Stimulated activated CD4-positive, alpha-beta T cell treated with anti-CD3 and anti-CD28 coated beads, Interleukin-15, amount 100 ng/mL, for 1 hour (primary cell): ENCODE measurements at places on chromosomes 7 and 10.

- DNase-seq: no peak
Measured at GRCh38 chr10:122188706-122189105, 82.4 kb upstream of the BTBD16 start.

GRCh38 chr7:145584401-145584800 is 532.2 kb upstream of the CNTNAP2 start:
- DNase-seq: no peak

GRCh38 chr7:66310620-66311019 is 105.5 kb downstream of the TPST1 start:
- DNase-seq: no peak

DNA sequence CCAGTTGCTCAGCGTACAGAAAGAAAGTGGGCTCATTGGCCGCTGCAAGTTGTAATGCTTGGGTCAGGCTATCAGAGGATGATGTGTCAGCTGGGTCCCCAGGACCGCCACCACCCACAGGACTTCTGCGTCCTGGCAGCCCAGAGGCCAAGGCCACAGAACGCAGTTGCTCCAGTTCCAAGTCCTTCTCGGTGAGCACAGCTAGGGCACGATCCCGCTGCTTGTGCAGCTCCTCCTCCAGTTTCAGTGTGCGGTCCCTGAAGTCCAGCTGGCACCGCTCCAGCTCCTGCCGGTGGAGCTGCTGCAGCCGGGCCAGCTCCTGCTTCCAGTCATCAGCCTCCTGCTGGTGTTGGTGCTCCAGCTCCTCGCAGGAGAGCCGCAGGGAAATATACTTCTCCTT is 3.0 kb downstream of the GCC1 start:
- no peak for DNase-seq

- no peak for DNase-seq
Measured at GRCh38 chr10:87861566-87861952, 1.8 kb downstream of the KLLN start.

GRCh38 chr7:24948739-24949138 is 31.2 kb downstream of the OSBPL3 start:
- no peak for DNase-seq

DNA sequence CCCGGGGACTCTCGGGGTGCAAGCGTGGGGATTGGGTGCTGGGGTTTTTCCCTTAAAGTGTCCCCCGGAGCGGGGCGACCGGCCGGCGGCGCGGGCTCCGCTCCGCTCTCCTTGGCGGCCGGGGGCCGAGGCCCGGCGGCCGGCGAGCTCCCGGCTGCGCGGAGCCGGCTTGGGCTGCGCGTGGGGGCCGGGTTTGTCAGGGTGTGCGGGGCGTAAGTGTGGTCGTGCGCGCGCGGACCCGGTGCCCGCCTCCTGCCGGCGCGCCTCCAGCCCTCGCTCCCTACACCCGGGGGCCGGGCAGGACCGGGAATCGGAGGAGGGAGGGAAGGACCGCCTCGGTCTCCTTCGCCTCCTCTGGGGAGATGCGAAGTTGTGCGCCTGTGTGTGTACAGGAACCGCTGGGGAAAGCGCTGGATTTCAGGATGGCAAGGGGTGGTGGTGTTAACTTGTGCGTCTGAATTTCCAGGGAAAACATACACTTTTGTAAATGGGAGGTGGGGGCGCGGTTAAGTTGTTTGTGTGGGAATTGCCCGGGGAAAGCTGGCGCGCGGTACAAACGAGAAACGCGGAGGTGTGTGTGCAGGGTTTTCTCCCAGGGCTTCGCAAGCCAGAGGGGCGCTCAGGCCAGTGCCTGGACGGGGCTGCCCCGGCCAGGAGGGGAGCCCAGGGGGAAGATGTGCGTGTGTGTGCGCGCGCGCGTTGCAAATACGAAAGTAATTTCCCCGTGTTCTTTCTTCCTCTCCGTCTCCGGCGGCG is 737 bp downstream of the ZMIZ1 start:
- no peak for DNase-seq

GRCh38 chr7:91892099-91892705 is 11.7 kb upstream of the MTERF1 start:
- DNase-seq: no peak

DNA sequence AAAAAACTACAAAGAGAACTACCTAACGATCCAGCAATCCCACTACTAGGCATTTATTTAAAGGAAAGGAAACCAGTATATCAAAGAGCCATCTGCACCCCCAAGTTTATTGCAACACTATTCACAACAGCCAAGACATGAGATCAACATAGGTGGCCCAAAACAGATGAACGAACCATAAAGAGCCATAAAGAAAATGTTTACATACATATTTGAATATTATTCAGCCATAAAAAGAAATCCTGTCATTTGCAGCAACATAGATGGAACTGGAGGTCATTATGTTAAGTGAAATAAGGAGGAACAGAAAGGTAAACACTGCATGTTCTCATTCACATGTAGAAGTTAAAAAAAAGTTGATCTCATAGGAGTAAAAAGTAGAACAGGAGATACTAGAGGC is 15.6 kb upstream of the SLC26A3 start:
- no peak for DNase-seq

DNA sequence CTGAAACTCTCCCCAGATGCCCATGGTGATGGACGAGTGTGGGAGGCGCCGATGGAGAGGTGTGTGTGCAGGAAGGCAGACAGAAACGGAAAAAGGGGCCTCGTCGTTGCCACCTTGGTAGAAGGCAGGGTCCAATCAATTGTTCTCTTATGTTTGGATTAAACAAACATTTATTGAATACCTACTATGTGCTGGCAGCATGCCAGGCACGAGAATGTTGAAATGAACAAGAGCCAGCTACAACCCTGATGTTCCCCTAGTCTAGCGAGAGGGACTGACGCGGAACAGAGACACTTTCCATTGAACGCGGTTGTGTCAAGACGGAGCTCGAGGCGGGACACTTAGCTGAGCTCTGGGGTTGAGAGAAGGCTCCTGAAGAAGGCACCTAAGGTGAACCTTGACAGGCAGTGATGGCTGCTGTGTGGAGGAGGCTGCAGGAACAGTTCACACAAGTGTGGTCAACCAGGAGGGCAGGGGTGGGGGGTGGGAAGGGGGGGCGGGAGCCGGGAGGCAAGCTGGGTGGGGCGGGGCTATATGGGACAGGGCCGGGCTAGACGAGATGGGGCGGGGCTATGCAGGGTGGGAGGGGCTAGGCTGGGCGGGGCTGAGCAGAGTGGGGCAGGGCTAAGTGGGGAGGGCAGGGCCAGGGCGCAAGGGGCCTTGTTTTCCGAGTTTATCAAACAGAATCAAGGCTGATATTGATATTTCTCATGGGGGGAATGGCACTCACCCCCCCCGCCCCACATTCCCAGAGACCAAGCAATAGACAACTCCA is 181.0 kb downstream of the GATA3 start:
- no peak for DNase-seq

DNA sequence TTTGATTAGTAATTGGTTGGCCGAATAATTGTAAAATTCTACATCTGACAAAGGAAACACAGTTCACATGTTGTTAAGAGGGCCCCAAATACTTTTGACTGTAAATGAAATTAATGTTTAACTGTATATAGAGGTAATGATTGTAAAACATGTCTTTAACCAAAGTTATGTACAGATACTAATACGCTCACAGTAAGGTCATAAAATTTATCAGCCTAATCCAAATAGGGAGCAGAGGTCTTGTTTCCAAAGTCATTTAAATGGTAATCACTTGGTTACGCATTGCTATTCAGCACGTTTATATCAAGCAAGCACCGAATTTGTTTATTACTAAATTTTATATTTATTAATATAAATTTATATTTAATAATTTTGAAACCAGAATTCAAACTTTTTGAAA is 1.4 kb downstream of the PHYHIPL start:
- no peak for DNase-seq
